CD4-positive, alpha-beta T cell treated with Interleukin-6 for 4 hours (primary cell): ENCODE measurements at places on chromosomes 4 and X.

GRCh38 chr4:186149872-186150271, 41.5 kb upstream of the CYP4V2 start:
- DNase-seq = peak; percentile 37

GRCh38 chr4:80135702-80136058, 61.6 kb upstream of the PRDM8 start:
- DNase-seq = no peak

GRCh38 chr4:39323821-39324220, 42.3 kb downstream of the RFC1 start:
- DNase-seq = no peak

DNA sequence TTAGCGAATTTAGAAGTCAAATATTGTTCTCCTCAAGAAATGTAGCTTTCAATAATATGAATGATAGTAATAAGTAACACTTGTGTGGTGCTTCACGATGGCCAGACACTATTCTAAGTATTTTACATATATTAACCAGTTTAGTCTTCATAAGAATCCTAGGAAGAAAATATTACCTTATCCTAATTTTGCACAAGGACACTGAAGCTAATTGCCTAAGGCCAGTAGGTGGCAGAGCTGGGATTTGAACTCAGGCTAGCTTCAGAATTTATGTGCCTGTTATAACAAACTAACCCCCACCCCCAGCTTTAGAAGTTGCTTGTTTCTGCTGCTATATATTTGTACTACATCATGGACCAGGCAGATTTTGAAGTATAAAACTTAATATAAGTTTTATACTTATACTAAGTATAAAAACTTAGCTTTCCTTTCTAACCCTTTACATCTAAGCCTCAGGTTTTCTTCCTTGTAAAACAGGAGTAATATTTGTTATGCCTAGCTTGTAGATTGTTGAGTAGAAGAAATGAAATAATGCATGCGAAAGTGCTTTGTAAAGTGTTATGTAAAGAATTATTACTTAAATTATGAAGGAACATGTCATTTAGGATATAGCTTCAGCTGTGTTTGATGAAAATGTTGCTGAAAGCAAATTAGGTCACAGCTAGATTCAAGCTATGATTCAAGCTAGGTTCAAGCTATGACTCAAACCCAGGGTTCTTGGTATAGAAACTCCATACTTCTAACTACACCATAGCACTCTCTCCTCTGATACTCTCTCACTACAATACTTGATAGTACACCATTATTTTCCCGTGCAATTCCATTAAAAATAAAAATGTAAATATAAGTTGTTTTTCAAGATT, 4.2 kb upstream of the CDS1 start:
- DNase-seq = peak; percentile 13

- DNase-seq = no peak
Observed at GRCh38 chr4:10380735-10381134, 76.5 kb downstream of the ZNF518B start.

DNA sequence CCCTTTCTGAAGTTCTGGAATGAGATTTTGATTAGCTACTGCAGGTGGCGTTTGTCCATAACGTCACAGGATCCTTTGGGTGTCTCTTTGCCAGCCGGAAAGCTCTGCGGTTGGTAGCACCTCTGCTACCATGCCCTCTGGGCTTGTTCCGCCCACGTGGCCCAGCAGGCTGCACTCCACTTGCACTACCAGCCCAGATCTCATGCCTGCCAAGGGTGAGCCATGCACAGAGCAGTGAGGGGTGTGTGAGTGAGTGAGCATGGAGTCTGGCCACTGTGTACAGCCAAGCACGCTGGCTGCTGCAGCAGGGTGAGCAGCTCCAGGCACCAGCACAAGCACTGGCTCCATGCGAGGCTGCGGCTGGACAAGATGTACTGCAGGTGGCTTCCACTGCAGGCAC, 6.6 kb upstream of the HNRNPD start:
- DNase-seq = no peak
